AG09309 (cell line): ENCODE measurements at places on chromosomes 5 and 9.

DNA sequence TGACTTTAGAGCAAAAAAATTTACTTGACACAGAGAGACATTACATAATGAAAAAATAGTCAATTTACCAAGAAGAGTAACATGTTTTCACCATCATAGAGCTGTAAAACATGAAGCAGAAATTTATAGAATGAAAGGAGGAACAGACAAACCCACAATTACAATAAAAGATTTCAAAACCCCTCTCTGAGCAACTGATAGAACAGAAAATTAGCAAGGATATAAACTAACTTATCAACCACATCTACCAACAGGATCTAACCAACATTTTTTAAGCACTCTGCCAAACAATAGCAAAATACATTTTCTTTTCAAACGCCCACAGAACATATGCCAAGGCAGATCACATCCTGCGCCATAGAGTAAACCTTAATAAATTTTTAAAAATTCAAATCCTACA is 17.9 kb downstream of the SLCO4C1 start:
- no peak for DNase-seq

DNA sequence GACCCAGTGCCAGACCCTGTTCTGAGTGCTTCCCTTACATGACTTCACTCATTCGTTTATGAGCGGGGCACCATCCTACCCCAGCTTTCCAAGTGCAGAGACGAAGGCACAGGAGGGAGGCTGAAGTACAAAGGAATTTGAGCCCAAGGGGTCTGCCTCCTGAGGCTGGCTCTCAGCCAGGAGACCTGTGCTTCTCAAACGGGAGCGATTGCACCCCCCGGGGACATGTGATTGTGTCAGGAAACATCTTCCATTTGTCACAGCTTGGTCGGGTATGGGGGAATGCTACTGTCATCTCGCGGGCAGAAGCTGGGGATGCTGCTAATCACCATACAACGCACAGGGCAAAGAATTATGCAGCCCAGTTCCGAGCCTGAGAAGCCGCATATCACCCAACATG is 23.9 kb downstream of the ADCY2 start:
- DNase-seq = no peak

DNA sequence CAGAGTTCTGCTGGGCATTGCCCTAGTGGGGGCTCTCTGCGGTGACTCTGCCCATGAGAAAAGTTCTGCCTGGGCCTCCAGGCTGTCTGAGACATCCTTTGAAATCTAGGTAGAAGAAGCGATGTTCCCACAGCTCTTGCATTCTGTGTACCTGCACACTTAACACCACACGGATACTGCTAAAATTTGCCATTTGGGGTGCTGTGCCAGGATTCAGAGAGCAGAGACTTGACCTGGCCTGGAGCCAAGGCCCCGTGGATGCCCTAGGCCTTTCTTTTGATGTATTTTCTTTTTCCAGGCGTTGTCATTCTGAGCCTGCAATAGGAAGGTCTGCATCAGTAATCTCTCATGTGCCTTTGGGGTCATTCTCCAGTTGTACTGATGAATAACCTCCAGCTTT is 89.3 kb upstream of the IL12B start:
- no peak for DNase-seq

- DNase-seq = no peak
Observed at GRCh38 chr5:147712019-147712418, 70.5 kb downstream of the JAKMIP2 start.

- DNase-seq = no peak
Observed at GRCh38 chr5:93117751-93118531, 463.1 kb downstream of the NR2F1-AS1 start.

DNA sequence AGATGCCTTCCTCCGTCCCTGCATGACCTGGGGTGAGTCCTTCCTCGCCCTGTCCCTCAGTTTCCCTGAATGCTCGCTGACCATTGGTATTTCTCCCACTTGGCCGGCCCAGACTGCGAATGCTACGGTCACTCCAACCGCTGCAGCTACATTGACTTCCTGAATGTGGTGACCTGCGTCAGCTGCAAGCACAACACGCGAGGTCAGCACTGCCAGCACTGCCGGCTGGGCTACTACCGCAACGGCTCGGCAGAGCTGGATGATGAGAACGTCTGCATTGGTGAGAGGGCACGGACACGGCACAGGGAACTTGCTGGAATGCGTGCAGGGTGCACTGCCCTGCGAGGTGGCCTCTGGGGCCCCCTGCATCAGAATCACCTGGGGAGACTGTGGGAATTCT is 77.1 kb downstream of the NTNG2 start:
- DNase-seq = no peak

- DNase-seq = no peak
Observed at GRCh38 chr9:79651251-79651795, 79.6 kb downstream of the TLE4 start.

DNA sequence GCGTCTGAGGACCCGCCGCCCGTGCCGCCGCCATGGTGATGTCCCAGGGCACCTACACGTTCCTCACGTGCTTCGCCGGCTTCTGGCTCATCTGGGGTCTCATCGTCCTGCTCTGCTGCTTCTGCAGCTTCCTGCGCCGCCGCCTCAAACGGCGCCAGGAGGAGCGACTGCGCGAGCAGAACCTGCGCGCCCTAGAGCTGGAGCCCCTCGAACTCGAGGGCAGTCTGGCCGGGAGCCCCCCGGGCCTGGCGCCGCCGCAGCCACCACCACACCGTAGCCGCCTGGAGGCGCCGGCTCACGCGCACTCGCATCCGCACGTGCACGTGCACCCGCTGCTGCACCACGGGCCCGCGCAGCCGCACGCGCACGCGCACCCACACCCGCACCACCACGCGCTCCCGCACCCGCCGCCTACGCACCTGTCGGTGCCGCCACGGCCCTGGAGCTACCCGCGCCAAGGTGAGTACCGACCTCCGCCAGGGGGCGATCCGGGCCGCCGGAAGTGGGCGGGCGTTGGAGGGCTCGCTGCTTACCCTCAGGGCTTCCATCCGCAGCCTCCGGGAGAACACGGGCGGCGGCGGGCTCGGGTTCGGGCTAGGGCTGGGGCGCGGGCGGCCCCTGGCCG is 8.5 kb downstream of the PRR7 start:
- no peak for DNase-seq

GRCh38 chr5:154058055-154059038 is 19.6 kb downstream of the MFAP3 start:
- no peak for DNase-seq

DNA sequence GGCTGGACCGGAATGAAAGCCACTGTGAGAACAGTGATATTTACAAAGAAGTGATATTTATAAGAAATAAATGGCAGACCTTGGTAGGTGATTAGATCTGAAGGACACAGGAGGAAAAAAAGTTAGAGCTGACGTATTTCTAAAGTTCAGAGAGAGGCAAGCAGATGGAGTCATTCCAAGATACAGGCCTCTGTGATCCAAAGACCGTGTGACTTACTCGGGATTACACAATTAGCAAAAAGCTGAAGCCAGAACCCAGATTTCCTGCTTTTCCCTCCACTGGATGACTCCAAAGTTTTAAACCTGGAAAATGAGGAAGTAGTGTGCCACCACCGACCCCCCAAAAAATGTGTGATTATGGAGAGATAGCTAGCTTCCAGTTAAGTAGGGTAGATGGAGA is 3.1 kb upstream of the DOCK8 start:
- DNase-seq = no peak

- DNase-seq = no peak
Observed at GRCh38 chr9:89814340-89815040, 209.7 kb downstream of the GADD45G start.

GRCh38 chr9:121313458-121314152 is 45.6 kb downstream of the GSN start:
- no peak for DNase-seq

DNA sequence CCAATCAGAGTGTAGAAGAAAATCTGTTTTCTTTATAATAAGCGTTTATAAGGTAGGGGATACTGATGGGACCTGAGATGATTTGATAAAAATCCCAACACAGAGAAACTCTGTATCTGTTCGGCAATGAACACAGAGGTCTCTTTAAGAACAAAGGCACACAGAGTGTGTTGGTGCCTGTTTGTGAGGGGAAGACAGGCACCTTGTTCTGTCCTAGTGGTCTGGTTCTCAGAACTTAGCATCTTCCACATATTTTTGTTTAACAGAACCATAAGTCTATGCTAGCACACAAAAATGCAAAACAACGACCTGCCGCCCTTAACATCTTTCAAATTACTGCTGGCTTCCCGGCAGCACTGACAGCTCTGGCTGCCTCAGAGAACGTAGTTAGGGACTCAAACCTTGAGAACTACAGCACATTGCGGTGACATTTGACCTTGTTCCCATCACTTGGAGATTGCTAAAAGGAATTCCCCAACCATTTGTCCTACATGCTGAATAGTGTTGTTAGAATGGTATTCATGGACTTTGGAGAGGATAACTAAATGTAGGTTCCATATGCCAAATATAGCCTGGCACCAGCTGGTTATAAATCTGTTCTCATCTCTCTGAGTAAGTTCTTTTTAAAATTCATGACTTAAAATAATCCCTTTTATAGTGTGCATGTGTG is 871.7 kb upstream of the TYRP1 start:
- no peak for DNase-seq

GRCh38 chr9:114214181-114214580 is 58.8 kb downstream of the COL27A1 start:
- DNase-seq = peak; percentile 46

DNA sequence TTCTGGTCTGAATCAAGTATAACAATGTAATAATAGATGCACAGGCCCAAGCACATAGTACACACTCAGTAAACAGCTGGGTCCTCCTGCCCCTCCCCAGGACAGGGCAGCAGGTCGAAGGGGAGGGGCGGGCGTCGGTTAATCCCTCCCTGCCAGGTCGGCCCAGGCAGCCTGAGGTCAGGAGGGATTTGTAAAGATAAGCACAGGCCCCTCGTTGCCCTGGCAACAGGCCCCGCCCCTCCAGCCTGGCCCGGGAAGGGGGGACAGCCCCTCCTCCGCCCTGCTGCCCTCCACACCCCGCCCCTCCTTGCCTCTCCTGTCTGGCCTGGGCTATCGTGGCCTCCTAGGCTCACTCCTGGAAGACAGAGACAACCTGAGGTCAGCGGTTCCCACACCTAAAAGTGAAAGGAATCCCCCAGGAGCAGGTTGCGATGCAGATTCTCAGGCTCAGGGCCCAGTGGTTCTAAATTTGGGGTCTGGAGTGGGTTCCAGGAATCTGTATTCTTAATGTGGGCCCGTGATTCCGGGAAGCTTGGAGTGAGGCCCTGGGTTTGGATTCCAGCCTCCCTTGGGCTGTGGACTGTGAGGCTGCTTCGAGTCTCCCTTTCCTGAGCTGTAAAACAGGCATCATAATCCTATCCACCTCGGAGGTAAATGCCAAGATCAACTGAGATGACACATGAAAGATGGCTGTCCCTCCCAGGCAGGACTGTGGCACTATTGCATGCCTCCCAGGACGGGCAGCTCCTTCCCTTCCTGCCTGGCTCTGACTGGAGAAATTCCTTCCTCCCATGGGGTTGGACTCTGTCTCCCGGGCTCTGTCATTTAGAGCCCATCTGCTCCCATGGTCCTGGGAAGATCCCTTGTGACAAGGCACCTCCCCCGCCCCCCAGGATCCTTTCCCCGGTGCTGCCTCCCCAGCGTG is 4.4 kb downstream of the CRB2 start:
- DNase-seq = no peak

DNA sequence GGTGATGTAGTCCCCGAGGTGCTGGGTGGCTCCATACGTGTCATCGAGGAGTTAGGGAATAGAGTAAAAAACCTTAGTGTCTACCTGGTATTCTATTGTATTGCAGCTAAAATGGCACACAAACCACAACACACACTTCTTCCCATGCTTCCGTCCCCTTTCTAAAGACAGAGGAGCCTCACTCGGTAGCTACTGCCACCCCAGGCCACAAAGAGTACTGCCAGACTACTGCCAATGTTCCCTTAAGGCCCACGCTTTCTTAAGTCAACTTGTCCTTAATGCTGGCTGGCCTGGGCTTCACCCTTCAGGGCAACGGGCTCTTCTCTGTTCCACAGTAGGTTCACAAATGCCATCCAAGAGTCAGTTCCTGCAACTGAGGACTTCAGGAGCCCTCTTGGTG is 673.0 kb downstream of the ELAVL2 start:
- no peak for DNase-seq

DNA sequence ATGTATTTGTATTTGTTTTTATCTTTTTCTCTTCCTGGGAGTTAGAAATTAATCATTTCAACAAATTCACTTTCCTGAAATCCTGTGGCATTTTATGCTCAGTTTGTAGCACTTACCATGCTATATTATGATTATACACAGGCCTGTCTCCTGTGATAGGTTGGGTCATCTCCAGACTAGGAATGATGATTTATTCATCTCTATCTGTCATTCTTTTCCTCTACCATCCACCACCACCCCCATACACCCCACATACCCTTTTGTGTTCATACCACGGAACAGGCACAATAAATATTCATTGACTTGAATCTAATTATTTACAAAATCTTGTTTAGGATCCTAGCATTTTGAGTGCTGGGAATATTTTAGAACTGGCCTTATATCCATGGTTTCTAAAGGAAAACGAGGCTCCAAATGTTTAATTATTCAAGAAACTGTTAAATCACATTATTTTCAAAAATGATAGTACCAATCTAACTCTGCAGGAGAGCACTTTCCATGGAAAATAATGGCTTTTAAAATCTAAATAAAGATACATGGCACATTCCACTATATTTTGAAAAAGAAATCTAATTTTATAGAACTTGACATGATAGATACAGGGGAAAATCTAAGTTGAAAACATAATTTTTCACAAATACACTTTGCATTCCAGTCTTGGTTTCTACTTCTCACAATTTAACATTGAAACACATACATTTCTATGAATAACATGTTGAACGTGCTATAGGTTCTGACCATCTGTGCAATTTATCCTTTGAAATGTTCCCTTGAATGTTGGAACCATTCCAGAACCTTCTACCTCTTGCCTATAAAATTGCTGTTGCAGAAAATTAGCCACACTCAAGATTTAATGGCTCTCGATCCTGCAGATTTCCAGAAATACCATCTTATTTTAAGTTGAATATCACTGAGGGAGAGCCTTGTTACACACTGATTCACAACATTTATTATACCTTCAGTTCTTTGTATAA is 89.3 kb downstream of the STARD4 start:
- DNase-seq = no peak

- DNase-seq = no peak
Observed at GRCh38 chr9:7300484-7300883, 499.1 kb downstream of the DMAC1 start.

GRCh38 chr9:91428927-91429351 is 5.3 kb upstream of the NFIL3 start:
- DNase-seq = no peak

- no peak for DNase-seq
Observed at GRCh38 chr5:176697934-176698538, 50.8 kb downstream of the TSPAN17 start.

- no peak for DNase-seq
Observed at GRCh38 chr5:151388960-151389359, 41.6 kb upstream of the SLC36A2 start.

DNA sequence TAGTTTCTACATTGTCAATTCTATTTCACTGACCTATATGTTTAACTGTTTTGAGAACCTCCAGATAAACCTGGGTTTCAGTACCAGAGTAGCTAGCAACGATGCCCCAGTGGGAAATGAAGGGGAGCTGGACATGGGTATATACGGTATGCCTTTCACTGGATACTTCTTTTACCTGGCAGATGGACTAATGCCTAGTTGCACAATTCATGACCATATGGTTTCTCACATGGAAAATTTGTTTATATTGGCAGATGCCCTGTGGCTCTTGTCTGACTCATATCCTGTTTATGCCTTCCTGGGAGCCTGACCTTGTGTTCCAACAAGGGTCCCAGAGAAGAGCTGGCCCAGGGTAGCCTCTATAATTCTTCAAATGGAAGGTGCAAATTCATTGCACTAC is 144.1 kb downstream of the MAT2B start:
- no peak for DNase-seq
